ENCODE measurements at places on chromosomes 5 and 9.

GRCh38 chr5:32277798-32278197 is 34.9 kb downstream of the MTMR12 start:
- peaks cover 8% of the 10 kb centered on the region for H3K4me1 ChIP-seq
- H3K27ac ChIP-seq, result no peak overlapping the region
- DNase-seq, result no peak
- no peak overlapping the region for H3K4me3 ChIP-seq
- peaks cover 22% of the 10 kb centered on the region for H3K36me3 ChIP-seq

GRCh38 chr9:3758816-3759576 is 233.2 kb upstream of the RFX3 start:
- no peaks in the 10 kb centered on the region for H3K4me1 ChIP-seq
- H3K4me3 ChIP-seq, result no peak overlapping the region
- H3K27me3 ChIP-seq, result no peaks in the 10 kb centered on the region
- DNase-seq, result no peak
- no peaks in the 10 kb centered on the region for H3K36me3 ChIP-seq

- no peak overlapping the region for H3K27ac ChIP-seq
- no peak overlapping the region for H3K4me3 ChIP-seq
- H3K4me1 ChIP-seq, result peaks cover 10% of the 10 kb centered on the region
- DNase-seq, result peak; percentile 60
- no peaks in the 10 kb centered on the region for H3K27me3 ChIP-seq
- H3K36me3 ChIP-seq, result peaks cover 5% of the 10 kb centered on the region
These were observed 220.3 kb downstream of the NR3C1 start for GRCh38 chr5:143182901-143183820.

DNA sequence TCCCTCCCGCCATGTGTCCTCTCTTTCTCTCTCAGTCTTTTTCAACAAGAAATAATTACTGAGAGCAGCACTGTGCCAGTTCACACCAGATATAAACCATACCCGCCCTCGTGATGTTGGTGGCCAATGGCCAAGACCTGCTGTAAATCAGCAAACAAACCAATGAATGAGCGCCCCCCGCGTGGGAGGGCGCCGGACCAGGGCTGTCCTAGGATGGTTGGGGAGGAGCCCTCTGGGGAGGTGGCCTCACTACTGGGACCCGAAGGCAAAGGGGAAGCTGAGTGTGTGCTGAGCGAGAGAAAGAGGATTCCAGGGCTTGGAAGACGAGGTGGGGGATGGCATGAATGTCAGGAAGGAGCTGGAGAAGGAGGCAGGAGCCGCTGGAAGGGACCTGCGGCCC is 51.2 kb upstream of the BARHL1 start:
- no peak overlapping the region for H3K27ac ChIP-seq
- H3K4me3 ChIP-seq, result no peak overlapping the region
- H3K36me3 ChIP-seq, result no peaks in the 10 kb centered on the region
- no peak for DNase-seq

DNA sequence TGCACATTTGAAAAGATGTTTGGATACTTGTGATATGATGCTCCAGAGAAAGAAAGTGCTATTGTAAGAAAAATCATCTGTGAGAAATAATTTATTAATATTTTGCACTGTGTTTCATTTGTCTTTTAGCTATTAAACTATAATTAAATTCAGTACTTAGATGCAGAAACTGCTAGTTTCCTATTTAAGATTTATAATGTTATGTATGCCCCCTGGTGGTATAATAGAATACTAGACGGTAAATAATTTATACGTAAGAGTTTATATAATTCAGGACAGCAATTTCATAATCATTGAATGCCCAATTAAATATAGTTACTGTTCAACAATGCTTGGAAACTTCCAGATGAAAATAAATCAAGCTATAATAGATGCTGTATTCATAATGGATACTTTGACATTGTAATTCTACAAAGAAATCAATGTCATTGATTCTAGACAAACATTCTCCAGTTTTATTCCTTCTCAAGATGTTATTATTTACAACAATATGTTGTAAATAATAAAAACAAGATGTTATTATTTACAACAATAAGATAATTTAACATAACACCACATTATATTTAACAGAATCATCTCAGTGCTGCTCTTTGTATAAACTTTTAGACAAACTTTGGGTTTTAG is 101.0 kb downstream of the TMEM232 start:
- no peak overlapping the region for H3K27ac ChIP-seq
- no peak overlapping the region for H3K4me3 ChIP-seq
- H3K36me3 ChIP-seq, result no peaks in the 10 kb centered on the region
- no peaks in the 10 kb centered on the region for H3K27me3 ChIP-seq
- H3K4me1 ChIP-seq, result no peaks in the 10 kb centered on the region

DNA sequence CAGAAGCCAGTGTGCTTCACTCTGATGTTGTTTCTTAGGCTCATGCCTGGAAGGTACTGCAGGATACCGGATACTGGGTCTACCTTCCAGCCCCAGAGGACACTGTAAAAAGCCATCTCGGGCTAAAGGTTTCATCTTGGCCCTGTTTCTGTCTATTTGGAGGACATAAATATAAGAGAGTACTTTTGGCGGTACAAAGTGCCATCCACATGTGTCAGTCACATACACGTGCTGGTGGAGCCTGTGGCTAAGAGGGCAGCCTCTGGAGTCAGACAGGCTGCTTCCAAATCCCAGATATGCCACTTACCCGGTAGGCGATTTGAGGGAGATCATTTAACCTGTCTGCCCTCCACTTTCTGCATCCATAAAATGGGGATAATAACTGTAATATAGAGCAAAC is 160.4 kb downstream of the NR3C1 start:
- no peak for DNase-seq
- no peak overlapping the region for H3K4me3 ChIP-seq
- no peaks in the 10 kb centered on the region for H3K27me3 ChIP-seq
- H3K36me3 ChIP-seq, result no peaks in the 10 kb centered on the region
- H3K4me1 ChIP-seq, result no peaks in the 10 kb centered on the region

- peak; percentile 35 for DNase-seq
- H3K27me3 ChIP-seq, result no peaks in the 10 kb centered on the region
- no peaks in the 10 kb centered on the region for H3K4me1 ChIP-seq
- H3K4me3 ChIP-seq, result no peak overlapping the region
- no peaks in the 10 kb centered on the region for H3K36me3 ChIP-seq
- no peak overlapping the region for H3K27ac ChIP-seq
These were observed 52.1 kb upstream of the EXOC3 start for GRCh38 chr5:390623-391491.

- H3K4me1 ChIP-seq, result peaks cover 8% of the 10 kb centered on the region
- DNase-seq, result peak; percentile 54
- H3K27me3 ChIP-seq, result no peaks in the 10 kb centered on the region
- H3K27ac ChIP-seq, result peak overlapping the region; percentile 81
These were observed 118.1 kb upstream of the CCDC112 start for GRCh38 chr5:115414406-115415142.

DNA sequence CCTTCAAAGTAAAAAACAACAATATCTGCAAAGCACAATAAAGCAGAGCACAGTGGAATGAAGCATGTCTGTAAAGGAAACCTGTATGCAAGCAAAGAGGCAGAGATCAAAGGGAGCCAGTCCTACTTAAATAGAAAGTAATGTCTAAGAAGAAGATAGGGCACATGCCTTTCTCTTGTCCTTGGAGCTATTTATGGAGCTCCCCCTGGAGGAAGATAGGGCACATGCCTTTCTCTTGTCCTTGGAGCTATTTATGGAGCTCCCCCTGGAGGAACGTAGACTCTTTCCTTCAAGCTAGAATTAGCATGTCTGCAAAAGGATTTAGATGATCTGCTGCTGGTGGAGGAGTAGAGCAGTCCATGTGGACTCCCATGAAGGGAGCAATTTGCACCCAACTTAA is 168.1 kb upstream of the RASEF start:
- no peaks in the 10 kb centered on the region for H3K27me3 ChIP-seq
- H3K4me1 ChIP-seq, result no peaks in the 10 kb centered on the region
- no peaks in the 10 kb centered on the region for H3K36me3 ChIP-seq

DNA sequence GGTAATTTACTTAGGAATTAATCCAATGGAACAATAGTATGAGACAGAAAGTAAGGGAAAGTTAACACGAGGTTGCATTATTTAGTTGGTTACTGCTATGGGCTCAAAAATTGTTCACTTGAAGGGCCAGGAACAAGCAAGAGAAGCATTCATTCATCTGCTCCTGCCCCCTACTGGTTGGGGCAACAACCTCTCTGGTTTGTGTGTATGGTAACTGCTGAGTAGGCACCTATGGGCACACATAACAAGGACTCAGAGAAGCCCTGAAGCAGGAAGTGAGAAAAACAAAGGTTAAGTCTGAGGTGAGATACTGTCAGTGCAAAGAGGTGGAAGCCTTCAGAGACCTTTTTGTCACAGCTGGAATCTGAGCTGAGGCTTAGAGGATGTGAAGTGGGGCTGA is 34.4 kb upstream of the RANBP6 start:
- no peak overlapping the region for H3K27ac ChIP-seq
- H3K27me3 ChIP-seq, result no peaks in the 10 kb centered on the region
- H3K36me3 ChIP-seq, result no peaks in the 10 kb centered on the region
- no peak overlapping the region for H3K4me3 ChIP-seq

DNA sequence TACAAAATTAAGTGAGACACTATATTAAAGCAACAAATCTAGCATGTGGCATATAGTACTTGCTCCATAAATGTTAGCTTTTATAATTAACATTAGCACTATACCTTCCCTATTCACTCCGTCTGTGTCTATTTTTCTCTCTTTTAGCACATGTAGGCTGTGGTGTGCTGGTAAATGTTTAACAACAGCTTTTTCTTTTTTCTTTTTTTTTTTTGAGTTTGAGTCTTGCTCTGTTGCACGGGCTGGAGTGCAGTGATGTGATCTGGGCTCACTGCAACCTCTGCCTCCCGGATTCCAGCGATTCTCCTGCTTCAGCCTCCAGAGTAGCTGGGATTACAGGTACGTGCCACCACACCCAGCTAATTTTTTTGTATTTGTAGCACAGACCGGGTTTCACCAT is 62.1 kb downstream of the SPRY4 start:
- H3K27ac ChIP-seq, result no peak overlapping the region
- no peaks in the 10 kb centered on the region for H3K36me3 ChIP-seq
- H3K4me1 ChIP-seq, result no peaks in the 10 kb centered on the region
- no peak overlapping the region for H3K4me3 ChIP-seq
- no peak for DNase-seq

- H3K36me3 ChIP-seq, result peaks cover 13% of the 10 kb centered on the region
- H3K4me1 ChIP-seq, result peaks cover 16% of the 10 kb centered on the region
- H3K27me3 ChIP-seq, result no peaks in the 10 kb centered on the region
- H3K27ac ChIP-seq, result peak within 1 kb of the TSS; percentile 75
- peak; percentile 34 for DNase-seq
- H3K4me3 ChIP-seq, result peak within 1 kb of the TSS; percentile 85
These were observed at the start of gene PPP1R26 for GRCh38 chr9:135479469-135480052. Gene PPP1R26, plus strand, starts transcription at chr9:135479782. Its CDS starts 4,729 bp downstream, at chr9:135484511.

- no peak overlapping the region for H3K27ac ChIP-seq
- no peaks in the 10 kb centered on the region for H3K27me3 ChIP-seq
- H3K4me3 ChIP-seq, result no peak overlapping the region
- no peaks in the 10 kb centered on the region for H3K4me1 ChIP-seq
These were observed 24.0 kb upstream of the KLF4 start for GRCh38 chr9:107513464-107514100.

DNA sequence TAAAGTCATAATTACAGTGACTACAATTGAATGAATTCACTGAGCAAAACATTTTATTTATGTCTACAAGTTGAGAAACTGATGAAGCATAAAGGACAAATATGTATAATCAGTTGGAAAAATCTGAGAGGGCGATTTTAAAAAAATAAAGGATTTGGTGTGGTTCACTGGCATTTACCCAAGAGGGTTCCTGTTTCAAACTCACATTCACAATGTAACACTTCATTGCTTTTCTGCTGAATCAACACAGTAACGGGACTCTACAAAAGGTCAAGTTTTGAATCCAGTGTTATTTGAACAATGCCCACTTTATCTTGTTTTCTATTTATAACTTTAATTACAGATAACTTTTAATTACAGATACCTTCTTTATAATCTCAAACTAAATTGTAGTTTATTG is 138.6 kb downstream of the NUDT12 start:
- H3K4me3 ChIP-seq, result no peak overlapping the region
- no peak overlapping the region for H3K27ac ChIP-seq
- H3K4me1 ChIP-seq, result no peaks in the 10 kb centered on the region

GRCh38 chr5:109921735-109922380 is 232.1 kb downstream of the MAN2A1 start:
- no peak overlapping the region for H3K4me3 ChIP-seq

- no peaks in the 10 kb centered on the region for H3K4me1 ChIP-seq
- H3K27ac ChIP-seq, result no peak overlapping the region
- H3K36me3 ChIP-seq, result no peaks in the 10 kb centered on the region
These were observed 57.5 kb upstream of the FREM1 start for GRCh38 chr9:14967450-14968321.

- H3K36me3 ChIP-seq, result peaks cover 47% of the 10 kb centered on the region
- no peak for DNase-seq
- H3K27ac ChIP-seq, result no peak overlapping the region
- no peak overlapping the region for H3K4me3 ChIP-seq
- H3K27me3 ChIP-seq, result no peaks in the 10 kb centered on the region
These were observed 71.2 kb downstream of the NIPSNAP3B start for GRCh38 chr9:104835161-104835560.

DNA sequence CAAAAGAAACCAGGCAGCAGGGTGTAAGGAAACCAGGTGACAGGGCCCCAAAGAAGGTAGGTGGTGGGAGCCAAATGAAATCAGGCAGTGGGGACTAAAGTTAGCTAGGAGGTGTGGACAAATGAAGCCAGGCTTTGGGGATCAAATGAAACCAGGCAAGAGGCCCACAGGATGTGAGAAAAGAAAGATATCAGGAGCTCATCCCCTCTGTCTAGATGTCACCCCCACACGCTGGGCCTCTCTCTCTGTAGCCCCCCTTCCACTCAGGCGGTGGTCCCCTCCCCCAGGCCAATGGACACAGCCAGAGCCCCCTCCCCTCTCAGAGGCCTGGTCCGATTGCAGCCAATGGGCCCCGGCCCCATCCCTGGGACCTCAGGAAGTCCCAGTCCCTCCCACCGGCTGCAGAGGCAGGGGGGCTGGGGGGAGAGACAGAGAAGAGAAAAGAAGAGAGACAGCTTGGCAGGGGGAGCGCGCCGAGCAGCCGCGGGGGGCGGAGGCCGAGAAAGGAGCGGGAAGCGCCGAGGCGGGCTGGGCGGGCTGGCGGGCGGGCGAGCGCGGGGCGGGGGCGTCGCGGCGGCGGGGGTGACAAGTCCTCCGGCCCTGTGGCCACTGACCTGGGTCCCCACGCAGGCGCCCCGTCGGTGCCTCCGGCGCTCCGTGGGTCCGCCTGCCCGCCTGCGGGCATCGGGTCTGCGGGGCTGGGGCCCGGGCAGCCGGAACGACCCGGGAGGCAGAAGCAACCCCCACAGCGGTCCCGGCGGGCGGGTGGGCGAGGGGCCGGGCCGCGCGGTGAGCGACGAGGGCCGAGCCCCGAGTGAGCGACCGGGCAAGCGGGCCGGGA is 11.9 kb downstream of the CNTFR start:
- H3K27ac ChIP-seq, result peak overlapping the region; percentile 49
- peaks cover 85% of the 10 kb centered on the region for H3K27me3 ChIP-seq
- H3K4me3 ChIP-seq, result no peak overlapping the region
- H3K4me1 ChIP-seq, result peaks cover 7% of the 10 kb centered on the region

DNA sequence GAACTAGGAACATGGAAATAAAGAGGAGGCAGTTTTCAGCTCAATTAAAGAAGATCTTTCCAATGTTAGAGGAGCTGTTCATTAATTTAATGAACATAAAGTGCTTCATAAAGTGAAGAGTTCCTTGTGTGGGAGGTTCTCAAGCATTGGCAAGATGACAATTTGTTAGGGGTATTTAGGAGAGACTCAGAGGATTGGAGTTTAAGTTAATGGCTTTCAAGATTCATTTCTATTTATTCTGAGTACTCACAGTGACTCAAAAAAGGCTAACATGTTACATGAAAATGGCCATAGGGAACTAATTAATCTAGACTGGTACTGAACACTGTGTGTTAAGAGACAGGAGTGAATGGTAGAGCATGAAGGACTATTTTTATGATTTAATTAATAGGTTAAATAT is 55.4 kb upstream of the CDH12 start:
- no peak overlapping the region for H3K27ac ChIP-seq
- H3K4me1 ChIP-seq, result no peaks in the 10 kb centered on the region
- no peak overlapping the region for H3K4me3 ChIP-seq
- no peaks in the 10 kb centered on the region for H3K27me3 ChIP-seq
- DNase-seq, result no peak
